GM23338 (cell line): ENCODE measurements at places on chromosomes 1 and 21. TPM values are rescaled to one million over a fixed set of nuclear protein-coding genes. Genes with fewer than 3 reads are reported as not detected.

Gene BOLA1
- 13.4 and 18.4 TPM in 2 replicates for total RNA-seq

- no peak for DNase-seq
- H3K4me3 ChIP-seq = no peak overlapping the region
- H3K27ac ChIP-seq = no peak overlapping the region
- no peaks in the 10 kb centered on the region for H3K36me3 ChIP-seq
Observed at GRCh38 chr1:192022827-192023226, 135.4 kb upstream of the RGS18 start.

DNA sequence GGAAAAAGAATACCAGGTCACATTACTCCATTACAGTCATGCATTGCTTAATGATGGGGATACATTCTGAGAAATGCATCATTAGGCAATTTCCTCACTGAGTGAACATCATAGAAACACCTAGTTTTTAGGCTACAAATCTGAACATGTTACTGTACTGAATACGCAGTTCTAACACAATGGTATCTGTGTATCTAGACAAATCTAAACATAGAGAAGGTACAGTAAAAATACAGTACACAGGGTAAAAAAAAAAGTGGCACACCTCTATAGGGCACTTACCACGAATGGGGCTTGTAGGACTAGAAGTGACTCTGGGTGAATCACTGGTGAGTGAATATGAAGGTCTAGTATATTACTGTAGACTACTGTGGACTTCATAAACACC, 115.7 kb downstream of the AKT3 start:
- H3K36me3 ChIP-seq = no peaks in the 10 kb centered on the region
- no peak overlapping the region for H3K4me3 ChIP-seq

Gene TNFAIP8L2
- not detected in 2 replicates for total RNA-seq

Gene OR10J1
- total RNA-seq = not detected in 2 replicates

DNA sequence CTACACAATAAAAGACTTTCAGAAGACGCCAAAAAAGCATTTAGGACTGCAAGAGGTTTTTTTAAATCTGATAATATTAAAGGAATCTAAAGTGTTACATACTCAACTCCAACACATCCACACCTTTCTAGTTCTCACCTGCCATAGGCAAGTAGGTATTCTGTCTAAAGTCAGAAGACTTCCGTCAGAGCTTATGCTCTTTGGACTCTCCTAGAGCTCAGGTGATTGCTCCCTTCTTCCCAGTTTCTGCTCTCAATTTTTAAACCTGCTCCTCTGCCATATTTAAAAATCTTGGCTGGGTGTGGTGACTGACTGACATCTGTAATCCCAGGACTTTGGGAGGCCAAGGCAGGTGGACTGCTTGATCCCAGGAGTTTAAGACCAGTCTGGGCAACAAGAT, 16.6 kb downstream of the EVI5 start:
- H3K27ac ChIP-seq = no peak overlapping the region
- H3K36me3 ChIP-seq = no peaks in the 10 kb centered on the region
- no peaks in the 10 kb centered on the region for H3K27me3 ChIP-seq
- DNase-seq = no peak
- no peaks in the 10 kb centered on the region for H3K4me1 ChIP-seq
- H3K4me3 ChIP-seq = no peak overlapping the region

Gene IFNAR1
- total RNA-seq = 3.9 and 14.0 TPM in 2 replicates

Gene LAPTM5
- not detected in 2 replicates for total RNA-seq

DNA sequence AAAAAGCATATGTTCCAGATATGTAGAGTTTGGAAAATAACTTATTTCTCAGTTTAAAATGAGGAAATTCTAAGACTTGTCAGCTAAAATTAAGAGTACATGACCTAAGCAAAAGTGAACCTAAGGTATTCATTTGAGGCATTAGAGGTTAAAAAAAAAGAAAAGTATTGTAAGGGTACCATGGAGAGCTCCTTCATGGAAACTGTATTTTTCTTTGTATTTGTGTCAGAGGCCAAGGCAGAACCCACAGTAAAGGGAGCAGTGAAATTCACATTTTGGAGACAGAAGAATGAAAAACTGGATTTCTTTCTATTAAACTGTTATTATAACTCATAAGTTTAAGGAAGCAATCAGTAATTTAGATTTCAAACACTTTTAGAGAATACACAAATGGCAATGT, 1494.8 kb downstream of the KCNT2 start:
- DNase-seq = peak; percentile 11
- H3K27ac ChIP-seq = no peak overlapping the region
- H3K27me3 ChIP-seq = no peaks in the 10 kb centered on the region
- H3K4me3 ChIP-seq = no peak overlapping the region
- H3K36me3 ChIP-seq = no peaks in the 10 kb centered on the region

Gene CASQ2
- not detected in 2 replicates for total RNA-seq

- H3K36me3 ChIP-seq = no peaks in the 10 kb centered on the region
- no peaks in the 10 kb centered on the region for H3K27me3 ChIP-seq
- H3K4me1 ChIP-seq = no peaks in the 10 kb centered on the region
- H3K4me3 ChIP-seq = no peak overlapping the region
- no peak overlapping the region for H3K27ac ChIP-seq
Observed at GRCh38 chr21:16873176-16873575, 639.7 kb upstream of the CXADR start.

DNA sequence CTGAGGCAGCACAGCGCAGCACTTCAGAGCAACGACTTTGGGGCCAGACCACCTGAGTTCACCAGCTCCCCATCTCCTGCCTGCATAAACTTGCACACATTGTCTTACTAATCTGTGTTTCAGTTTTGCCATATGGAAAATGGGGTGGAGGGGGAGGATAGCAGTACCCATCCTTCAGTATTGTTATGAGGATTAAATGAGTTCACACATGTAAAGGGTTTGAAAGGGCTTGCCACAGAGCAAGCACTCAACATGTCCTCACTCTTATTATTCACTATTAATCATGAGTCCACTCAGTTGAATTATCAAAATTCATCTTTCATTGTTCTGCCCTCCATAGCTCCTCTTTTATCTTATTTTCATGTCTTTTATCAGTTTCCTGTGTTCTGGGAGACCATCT, 40.1 kb upstream of the BMP8B start:
- no peak overlapping the region for H3K4me3 ChIP-seq
- H3K27me3 ChIP-seq = no peaks in the 10 kb centered on the region
- no peaks in the 10 kb centered on the region for H3K36me3 ChIP-seq
- no peak for DNase-seq
- H3K27ac ChIP-seq = no peak overlapping the region

DNA sequence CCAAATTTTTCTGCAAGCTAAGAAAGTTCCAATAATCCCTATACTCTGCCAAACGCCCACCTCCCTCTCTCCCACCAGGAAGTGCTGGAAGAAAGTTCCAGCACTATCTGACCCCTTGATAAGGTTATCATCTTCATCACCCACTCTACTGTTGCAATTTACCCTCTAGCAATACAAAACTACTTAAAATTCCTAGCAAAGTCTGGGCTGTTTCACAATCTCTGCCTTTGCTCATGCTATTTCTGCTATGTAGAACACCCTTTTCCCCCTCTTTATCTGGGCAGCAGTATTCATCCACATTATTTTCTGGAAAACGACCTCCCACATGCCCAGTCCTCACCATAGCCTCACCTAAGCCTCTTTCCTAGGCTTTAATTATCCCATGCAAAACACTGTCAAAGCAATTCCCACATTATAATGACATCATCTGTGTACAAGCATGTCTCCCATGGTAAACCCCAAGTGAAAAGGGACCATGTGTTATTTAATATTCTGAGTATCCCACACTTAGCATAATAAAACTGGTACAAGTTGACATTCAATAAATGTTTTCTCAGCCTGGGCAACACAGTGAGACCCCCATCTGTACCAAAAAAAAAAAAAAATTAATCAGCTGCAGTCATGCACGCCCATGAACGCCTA, 12.0 kb downstream of the F11R start:
- no peaks in the 10 kb centered on the region; the same call in none of the 2 replicates for H3K36me3 ChIP-seq
- H3K4me3 ChIP-seq = no peak overlapping the region
- H3K27me3 ChIP-seq = no peaks in the 10 kb centered on the region
- H3K27ac ChIP-seq = peak overlapping the region; percentile 11; the same call in 1 of the 2 replicates
- no peak for DNase-seq

Gene GJB4
- total RNA-seq = 0.07 TPM in 1 of 2 replicates, not detected in the other

DNA sequence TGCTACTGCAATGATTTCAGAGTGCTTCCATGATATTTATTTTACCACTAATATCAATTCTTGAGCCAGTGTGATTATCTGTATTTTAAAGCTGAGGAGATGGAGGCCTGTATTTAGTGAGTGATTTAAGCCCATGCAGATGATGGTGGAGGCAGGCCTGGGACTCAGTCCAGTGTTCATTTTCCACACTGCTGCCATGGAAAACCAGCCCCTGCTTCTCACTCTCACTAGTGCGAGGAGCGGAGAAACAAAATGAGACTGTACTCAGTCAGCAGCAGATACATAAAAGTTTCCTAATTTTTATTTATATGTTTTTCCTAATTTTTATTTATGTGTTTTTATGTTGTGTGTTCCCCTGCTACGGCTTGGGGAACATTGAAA, 32.8 kb downstream of the LRRC8B start:
- H3K36me3 ChIP-seq = no peaks in the 10 kb centered on the region
- no peak overlapping the region for H3K4me3 ChIP-seq
- DNase-seq = no peak

DNA sequence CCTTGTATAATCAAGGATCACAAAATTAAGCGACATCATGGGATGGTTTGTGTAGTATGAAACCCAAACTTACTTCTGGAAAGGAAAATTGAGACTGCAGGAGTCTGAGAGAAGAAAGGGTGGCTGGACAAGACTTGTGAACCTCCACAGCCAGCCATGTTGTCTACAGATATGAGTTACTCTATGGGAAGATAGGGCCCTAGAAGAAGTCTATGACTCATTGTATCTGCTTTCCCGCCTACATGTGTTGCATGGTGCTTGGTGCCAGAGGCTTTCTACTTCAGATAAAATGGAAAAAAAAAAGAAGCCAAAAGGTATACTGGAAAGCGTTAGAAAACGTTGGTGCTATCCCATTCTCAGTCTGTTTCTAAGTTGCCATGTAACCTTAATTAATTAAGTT, 18.7 kb upstream of the OR6N2 start:
- no peak overlapping the region for H3K4me3 ChIP-seq
- H3K36me3 ChIP-seq = no peaks in the 10 kb centered on the region
- no peaks in the 10 kb centered on the region for H3K27me3 ChIP-seq
- no peak overlapping the region for H3K27ac ChIP-seq

Gene ZMYND12
- total RNA-seq = 0.58 and 0.63 TPM in 2 replicates

GRCh38 chr1:158646465-158646864, 40.0 kb downstream of the SPTA1 start:
- H3K36me3 ChIP-seq = no peaks in the 10 kb centered on the region
- no peak overlapping the region for H3K4me3 ChIP-seq
- no peaks in the 10 kb centered on the region for H3K4me1 ChIP-seq
- no peaks in the 10 kb centered on the region for H3K27me3 ChIP-seq

DNA sequence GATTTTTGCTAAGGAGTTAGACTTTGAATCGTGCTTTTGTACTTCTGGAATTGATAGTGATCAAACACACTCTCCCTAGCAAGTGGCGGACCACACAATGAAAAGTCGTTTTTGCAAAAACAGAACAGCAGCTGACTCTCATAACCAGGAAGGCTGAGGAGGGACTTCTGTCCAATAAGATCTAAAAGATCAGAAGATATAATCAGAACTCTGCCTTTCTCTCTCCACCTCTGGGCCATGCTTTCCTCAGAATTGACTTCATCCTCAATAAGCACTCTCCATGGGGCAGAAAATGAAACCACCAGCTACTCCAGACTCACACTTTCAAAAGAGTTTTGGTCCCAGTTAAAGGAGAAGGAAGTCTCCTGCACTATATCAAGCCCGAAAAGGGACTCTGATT, 55.3 kb upstream of the SAMD13 start:
- DNase-seq = no peak
- H3K4me3 ChIP-seq = no peak overlapping the region
- no peak overlapping the region for H3K27ac ChIP-seq

- no peak overlapping the region for H3K27ac ChIP-seq
- H3K4me1 ChIP-seq = no peaks in the 10 kb centered on the region; the same call in 1 of the 2 replicates
- no peaks in the 10 kb centered on the region for H3K36me3 ChIP-seq
- DNase-seq = no peak
- no peaks in the 10 kb centered on the region for H3K27me3 ChIP-seq
Observed at GRCh38 chr1:203210988-203211387, 18.5 kb downstream of the CHIT1 start.

DNA sequence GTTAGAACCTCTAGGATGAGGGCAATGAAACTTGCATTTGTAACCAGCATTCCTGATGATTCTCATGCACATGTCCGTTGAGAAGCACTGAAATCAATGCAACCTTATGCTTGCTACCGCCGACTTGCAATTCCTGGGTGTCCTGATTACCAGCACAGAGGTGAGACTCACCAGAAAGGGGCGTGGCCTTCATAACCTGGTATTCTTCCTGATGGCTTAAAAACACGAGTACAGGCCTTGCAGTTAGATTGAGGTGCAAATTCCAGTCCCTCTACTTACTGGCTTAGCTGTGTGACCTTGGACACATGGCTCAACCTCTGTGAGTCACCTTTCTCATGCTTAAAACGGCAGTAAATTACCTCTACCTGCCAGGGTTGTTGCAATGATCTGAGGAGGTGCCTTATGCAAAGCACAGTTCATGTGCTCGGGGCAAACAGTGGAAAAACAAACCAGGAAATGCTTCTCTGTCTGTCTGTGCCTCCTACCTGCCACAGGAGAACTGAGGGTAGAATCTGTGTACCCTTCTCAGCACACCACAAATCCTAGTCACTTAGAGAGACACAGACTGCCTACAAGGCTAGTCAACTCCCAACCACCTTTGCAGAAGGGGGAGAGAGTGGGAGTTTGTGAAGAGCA, 39.1 kb upstream of the ECE1 start:
- H3K36me3 ChIP-seq = no peaks in the 10 kb centered on the region
- peaks cover 62% of the 10 kb centered on the region for H3K4me1 ChIP-seq
- peak overlapping the region; percentile 92 for H3K27ac ChIP-seq
- peak; percentile 73 for DNase-seq
- no peaks in the 10 kb centered on the region for H3K27me3 ChIP-seq

DNA sequence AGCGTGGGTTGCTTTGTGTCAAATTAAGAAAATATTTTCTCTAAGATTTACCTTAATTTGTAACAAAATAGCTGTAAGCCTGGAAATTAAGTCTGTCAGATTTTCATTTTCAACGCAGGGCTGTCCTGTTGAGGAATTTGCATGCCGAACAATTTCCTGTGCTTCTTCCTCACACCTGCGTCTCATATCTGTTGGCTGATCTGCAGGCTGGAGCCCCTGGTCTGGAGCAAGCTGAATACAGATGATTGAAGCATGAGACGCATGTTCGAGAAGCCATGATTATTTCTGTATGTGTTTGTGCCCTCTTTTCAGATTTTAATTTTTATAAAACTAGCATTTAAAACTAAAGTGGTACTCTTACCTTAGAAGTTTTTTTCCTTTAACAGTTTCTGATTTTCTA, 9.8 kb downstream of the MIXL1 start:
- H3K27ac ChIP-seq = no peak overlapping the region
- DNase-seq = no peak
- no peak overlapping the region for H3K4me3 ChIP-seq

- peaks cover 25% of the 10 kb centered on the region for H3K4me1 ChIP-seq
- H3K36me3 ChIP-seq = no peaks in the 10 kb centered on the region
- no peaks in the 10 kb centered on the region for H3K27me3 ChIP-seq
- H3K27ac ChIP-seq = no peak overlapping the region
Observed at GRCh38 chr1:50126927-50127715, 18.4 kb downstream of the ELAVL4 start.

GRCh38 chr1:152398812-152399698, 15.0 kb downstream of the CRNN start:
- H3K4me3 ChIP-seq = no peak overlapping the region
- H3K27me3 ChIP-seq = no peaks in the 10 kb centered on the region
- no peaks in the 10 kb centered on the region for H3K36me3 ChIP-seq
